ENCODE measurements at places on chromosomes 2 and 18.

DNA sequence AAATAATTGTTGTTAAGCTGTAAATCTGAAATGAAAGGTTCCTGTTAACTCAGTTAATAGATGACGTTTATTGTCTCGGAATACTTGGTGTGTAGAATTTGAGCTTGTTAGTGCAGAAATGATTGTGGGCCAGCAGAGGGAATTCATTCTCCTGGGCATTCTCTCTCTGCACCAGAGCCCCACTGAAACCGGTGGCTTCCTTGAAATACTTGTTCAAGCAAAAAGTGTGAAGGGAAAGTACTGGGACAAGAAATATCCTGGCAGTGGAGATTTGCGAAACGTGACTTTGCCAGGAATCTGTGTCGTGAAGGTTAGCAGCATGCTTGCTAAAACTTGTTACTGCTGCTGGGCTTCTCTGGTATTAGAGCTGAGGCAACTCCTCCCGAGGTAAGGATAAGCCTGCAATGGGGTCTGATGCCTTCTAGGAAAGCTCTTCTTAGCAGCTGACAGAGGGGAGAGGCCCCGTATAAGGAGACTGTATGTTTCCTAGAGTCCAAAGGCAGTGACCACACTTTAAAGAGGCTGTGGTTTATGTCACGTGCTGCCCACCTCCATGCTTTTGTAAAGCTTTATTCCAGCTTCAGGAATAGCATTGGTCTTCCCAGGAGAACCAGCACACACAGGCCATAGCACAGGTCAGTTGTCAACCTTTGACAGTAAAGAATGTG is 2.0 kb downstream of the ITGA6 start:
- DNase-seq: no peak

GRCh38 chr2:139825726-139826125 is 1045.5 kb upstream of the NXPH2 start:
- no peak for DNase-seq

DNA sequence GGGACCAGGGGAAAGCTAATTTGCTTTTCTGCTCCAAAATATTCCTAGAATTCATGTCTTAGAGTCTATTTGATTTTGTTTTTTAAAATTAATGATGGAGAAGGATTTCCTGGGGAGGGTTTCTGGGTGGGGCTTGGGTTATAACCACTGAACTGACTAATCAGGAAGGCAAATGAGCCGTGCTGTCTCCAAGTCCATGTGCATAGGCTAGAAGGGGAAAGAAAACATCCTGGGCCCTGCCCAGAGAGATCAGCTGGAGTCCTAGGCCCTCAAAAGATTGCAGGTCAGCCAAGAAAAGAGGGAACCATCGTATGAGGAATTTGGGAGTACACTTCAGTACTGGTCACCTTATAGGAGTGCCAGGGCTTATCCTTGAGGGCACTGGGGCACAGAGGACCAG is 480.2 kb upstream of the CELF4 start:
- DNase-seq: no peak

DNA sequence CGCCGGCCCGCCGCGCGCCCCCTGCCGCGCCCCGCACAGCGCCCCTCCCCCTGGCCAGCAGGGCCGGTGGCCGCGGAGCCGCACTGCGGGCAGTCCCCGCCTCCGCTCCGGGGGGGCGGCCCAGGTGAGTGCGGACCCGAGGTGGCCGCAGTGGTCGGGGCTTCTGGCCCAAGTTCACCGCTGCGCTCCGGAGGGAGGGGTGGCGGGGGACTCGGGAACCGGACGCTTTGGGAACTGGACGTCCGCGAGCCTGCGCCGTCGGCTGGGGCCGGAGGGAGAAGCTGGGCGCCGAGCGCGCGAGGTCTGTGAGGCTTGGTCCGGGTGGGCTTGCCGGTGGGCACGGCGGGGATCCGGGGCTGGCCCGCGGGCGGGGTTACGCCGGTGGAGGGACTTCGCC is 591 bp upstream of the LDLRAD4 start:
- DNase-seq: no peak

GRCh38 chr2:16861530-16861929 is 195.9 kb upstream of the CYRIA start:
- DNase-seq: no peak

- DNase-seq: no peak
Measured at GRCh38 chr18:13246121-13246520, 27.6 kb downstream of the LDLRAD4 start.

DNA sequence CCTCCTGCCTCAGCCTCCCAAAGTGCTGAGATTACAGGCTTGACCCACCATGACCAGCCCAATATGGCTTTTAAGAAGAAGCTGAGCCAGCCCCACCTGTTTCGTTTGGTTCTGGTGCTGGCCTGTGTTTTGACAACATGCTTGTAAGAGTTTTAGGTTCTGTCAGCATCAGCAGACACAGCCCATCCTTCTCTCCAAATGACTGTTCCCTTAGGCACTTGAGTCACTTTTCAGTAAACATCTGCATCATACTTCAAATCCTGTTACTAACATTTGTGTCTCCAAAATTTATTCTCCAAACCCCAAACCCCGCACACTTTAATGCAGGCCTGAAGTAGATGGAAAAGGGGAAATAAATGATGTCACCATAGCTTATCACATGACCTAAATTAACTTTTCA is 1118.5 kb downstream of the TSN start:
- DNase-seq: no peak

DNA sequence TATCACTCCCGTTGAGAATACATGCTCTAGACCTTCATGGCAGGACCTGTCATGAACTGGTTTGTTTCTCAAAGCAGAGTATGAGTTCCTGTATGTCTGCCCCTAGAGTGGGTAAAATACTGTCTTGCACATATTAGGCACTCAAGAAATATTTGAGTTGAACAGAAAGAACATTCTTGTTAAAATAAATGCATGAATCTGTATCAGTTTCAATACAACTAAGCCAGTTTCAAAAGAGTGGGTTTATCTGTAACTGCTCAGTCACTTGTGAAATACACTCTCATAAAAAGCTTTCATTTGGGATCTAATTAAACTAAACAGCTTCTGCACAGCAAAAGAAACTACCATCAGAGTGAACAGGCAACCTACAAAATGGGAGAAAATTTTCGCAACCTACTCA is 69.2 kb downstream of the RFTN2 start:
- no peak for DNase-seq

DNA sequence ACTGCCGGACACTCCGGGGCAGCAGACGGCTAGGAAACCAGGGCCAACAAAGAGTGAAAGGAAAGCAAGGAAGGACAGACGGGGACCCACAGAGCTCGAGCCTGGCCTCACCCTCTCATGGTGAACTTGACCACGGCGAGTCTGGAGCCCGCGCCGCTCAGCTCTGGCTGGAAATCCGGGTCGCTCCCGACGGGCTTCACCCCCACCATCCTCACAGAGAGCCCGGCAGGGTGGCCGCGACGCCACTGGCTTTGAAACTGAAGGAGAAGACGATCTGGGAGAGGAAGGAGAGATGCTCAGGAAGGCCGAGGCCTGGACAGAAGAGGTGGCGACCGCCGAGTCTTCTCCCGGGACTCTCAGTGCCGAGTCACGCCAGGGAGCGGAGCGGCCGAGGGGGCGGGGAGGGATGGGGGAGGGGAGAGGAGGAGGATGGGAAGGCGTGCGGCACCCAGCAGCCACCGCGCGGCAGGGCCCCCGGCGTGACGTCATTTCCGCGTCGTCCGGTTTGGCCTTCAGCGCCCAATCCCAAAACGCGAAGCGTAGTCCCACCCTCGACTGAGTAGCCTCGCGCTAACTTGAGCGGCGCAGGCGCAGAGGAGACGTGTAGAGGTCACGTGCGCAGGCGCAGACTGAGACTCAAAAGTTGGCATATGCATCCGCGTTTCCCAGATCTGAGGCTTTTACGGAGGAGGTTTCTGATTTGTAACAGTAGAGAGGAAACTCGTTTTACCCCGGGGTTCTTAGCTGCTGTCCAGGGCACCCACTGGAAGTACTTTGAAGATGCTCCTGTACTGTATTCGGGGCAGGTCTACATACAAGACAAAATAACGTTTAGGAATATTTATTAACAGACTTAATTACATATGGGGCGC is at the start of gene TXNL1:
TSS of gene TXNL1 (minus strand) at position 361 of the 872 bp plus-strand sequence. CDS start at position 209, 152 bp downstream.
- DNase-seq: peak; percentile 93

Measured in NT2/D1 (cell line).